ENCODE measurements at places on chromosomes 13 and 19.
A peak's percentile ranks its signal among the peaks of the same experiment; 100 is the strongest.

DNA sequence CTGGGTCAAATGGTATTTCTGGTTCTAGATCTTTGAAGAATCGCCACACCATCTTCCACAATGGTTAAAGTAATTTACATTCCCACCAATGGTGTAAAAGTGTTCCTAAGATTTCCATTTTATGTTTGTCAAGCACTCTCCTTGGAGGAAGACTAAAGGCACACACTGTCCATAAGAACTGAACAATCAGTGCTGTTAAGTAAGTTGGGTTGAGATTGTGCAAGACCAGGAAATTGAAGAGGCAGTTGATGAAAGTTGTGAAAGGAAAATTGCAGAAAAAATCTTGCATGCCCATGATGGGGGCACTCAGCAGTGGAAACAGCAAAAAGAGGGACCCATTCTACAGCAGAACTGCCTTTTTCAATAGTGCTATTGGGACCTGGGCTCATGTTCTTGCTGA is 323.6 kb downstream of the DLEU7 start:
- DNase-seq = no peak

DNA sequence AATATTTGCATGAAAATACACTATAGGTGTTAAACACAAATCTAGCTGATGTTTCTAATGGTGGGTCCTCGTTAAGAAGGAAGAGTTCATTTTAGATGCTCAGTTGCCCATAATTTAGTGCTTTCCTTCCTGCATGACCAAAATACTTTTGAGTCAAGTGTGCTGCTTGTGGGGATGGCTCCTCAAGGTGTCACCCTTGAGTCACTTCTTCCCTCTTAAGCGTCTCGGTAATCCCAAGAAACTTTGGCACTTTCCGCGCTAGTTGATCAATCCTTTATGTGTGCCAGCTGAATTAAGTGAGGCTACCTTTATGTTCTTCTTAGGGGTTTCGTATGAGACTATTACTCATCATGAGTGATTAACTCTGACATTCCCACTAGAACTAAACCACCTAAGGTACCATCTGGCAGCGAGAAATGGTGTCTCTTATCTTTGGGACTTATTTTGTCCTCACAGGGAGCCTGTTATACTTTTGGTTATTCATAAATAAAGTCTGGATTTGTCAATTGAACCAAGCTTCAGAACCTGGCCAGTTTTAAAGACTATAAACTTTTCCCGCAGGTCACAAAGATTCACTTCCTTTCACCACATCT is 106.8 kb downstream of the NHLRC3 start:
- peak; percentile 6 for DNase-seq

- no peak for DNase-seq
Observed at GRCh38 chr13:62846302-62846701, 1430.7 kb upstream of the PCDH20 start.

- peak; percentile 70 for DNase-seq
Observed at GRCh38 chr19:58009666-58010301, 7.2 kb upstream of the ZNF606 start.

- DNase-seq = no peak
Observed at GRCh38 chr19:55487924-55488687, at the start of gene SSC5D. TSS of gene SSC5D (plus strand) at chr19:55488436. CDS start at chr19:55488590, 154 bp downstream.

DNA sequence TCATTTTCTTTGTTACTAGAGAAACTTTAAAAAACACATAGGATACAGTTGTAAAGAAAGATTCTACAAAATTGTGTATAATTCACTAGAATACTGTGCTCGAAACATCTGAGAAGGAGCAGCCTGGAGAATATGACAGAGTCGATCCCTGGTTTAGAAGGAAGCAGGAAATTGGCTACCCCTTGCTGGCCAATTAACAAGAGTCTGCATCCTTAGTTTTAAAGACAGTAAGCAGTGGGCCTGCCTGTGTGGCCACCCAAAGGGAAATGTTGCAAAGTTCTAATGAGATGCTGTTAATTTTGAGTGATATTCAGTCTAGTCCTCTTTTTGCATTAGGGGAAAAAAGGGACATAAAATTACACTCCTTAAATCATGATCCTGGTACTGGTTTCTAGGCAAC is 988.6 kb downstream of the PCDH17 start:
- no peak for DNase-seq

GRCh38 chr13:102233566-102234208 is 168.2 kb downstream of the FGF14 start:
- no peak for DNase-seq

- no peak for DNase-seq
Observed at GRCh38 chr19:3551792-3552095, 5.6 kb downstream of the MFSD12 start.

DNA sequence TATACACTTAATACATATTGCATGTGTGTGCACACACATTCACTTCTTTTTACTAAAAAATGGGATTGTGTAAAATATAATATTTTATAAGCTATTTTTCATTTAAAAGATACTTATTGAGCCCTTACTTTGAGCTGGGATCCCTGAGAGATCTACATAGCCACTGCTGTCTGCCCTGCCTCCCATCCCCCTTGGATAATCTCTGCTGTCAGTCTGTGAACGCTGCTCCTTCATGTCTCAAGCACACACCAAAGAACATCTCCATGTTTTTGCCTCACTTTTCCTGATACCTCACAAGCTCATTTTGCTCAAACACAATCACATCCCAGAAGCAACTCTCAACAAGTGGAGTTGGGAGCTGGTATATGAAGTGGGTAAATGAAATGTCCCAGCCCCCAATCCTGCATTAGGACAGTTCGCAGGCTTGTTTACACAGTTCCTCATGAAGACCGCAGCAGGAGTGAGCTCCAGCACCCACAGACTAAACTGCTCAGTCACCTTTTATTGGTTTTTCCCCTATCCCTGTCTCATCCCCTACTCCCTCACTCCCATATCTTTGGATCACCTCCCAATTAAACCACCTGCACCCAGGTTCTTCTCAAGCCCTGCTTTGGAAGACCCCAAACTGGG is 108.3 kb upstream of the FRY start:
- DNase-seq = no peak

Measured in NCI-H1092 (cell line).